ENCODE measurements at places on chromosomes 5 and 9.

- DNase-seq, result no peak
Measured at GRCh38 chr5:142017832-142018427, 5.1 kb upstream of the GNPDA1 start.

DNA sequence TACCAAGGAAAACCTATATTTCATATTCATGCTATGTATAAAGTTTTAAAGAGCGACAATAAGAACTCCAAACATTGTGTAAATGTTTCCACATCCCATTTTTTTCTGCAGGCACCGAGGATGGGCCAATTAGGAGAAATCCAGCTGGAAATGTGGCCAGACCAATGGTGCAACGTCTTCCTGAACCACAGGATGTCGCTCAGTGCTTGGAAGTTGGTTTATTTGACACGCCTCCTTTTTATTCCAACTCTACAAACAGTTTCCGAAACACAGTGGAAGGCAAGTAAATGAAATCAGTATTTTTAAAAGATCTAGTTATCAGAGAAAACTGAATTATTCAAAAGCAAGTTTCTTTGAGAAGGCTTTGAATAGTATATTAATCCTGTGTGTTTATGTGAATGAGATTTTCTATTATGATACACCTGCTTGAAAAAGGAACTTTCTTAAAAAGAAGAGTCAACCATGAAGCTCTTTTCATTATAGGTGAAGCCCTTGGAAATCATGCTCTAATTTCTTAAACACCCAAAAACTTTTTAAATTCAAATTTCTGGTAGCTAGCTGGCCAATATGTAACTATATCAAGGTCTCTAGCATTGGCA is 9.1 kb downstream of the TYRP1 start:
- DNase-seq, result no peak

- no peak for DNase-seq
Measured at GRCh38 chr9:137880976-137881530, 3.5 kb downstream of the CACNA1B start.

DNA sequence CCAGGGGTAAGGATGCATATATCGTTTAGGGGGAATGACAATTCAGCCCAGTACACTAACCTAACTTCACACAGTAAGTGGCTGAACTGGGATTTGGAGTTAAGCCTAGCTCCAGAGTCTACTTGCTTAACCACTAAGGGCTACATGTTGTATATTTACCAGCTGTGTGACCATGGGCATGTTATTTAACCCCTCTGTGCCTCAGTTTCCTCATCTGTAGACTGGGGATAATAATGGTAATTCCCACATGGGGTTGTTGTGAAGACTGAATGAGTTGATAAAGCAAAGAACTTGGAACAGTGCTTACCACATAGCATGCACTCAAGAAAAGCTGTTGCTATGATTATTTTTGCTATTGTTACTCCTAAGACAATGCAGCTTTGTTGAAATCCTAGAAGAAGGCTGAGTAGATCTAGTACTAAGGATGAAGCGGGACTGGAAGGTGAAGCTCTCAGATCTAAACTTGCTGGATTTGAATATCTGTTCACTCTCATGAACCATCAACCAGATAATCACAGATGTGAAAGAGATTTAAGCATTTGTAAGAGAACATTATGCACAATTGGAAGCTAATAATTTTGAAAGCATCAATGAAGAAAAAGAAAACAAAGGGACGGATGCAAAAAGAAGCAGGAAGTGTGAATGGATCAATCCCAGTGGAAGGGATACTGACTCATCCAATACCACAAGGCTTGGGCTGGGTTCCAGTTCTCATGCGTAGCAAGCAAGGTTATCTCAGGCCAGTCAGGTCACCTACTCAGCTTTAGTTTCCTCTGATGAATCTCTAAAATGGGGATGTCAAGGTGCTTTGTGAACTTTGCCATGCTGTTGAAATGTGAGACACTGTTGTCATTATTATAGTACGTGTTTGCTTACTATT is 78.5 kb upstream of the TBC1D2 start:
- DNase-seq, result no peak

DNA sequence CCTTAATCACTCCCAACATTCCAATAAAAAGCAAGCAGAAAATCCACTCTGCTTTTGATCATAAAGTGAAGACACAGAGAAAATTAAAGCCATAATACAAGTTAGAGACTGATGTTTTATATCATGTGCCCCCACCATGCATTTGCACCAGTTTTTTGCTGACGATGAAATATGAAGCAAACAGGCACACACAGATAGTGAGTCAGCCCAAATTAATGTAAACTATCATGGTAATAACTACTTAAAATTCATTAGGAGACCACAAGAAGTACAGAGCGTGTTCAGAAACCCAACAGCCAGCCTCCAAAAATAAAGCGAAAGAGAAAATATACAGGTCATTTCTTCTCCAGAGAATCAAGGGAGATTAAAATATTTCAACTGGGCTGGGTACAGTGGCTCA is 46.4 kb upstream of the KDM4C start:
- DNase-seq, result no peak

GRCh38 chr5:106910486-106910885 is 760.3 kb downstream of the EFNA5 start:
- DNase-seq, result no peak

DNA sequence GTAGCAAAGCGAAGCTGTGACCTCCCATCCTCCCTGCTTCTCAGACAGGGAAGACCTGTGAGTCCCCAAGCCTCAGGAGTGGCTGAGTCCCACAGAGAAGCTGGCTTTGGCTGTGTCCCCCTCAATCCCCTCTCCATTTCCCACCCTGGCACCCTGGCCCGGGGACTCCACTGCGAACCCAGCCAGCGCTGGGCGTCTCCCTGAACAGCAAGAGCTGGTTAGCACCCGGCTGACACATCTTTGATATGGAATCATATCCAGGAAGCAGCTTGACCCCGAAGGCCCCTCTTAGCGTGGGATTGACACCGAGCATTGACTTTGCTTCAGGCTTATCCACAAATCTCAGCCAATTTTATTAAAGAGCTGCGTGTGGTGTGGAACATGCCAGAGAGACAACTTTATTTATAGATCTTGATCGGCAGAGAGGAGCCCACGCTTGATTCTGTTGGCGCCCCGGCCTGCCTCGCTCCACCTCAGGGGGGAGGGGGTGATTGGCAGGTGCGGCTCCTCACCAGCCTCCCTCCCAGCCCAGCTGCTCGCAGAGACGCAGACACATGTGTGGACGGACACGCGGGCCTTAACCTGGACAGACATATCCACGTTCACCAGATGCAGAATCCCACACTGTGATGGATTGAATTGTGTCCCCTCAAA is 120.7 kb upstream of the MVB12B start:
- DNase-seq, result no peak

DNA sequence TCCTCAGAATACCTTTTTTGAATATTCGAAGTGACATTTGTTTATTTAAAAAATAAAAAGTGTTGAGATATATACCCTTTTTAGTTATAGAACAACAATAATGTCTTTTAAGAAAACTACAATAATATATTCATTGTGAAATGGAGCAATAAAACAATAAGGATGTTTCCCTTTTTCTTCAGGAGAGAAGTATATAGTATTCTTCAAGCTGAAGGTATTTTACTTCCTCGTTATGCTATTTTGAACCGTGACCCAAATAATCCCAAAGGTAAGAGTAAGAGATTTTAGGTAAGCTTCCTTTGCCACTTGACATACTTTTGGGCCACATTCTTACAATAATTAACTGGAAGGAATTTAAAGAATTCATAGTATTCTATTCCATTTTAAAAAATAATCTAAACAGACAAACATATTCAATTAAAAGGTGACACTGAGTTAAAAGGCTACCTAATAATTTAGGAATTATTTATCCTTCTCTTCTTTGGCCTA is 18.1 kb downstream of the PPIP5K2 start:
- no peak for DNase-seq

DNA sequence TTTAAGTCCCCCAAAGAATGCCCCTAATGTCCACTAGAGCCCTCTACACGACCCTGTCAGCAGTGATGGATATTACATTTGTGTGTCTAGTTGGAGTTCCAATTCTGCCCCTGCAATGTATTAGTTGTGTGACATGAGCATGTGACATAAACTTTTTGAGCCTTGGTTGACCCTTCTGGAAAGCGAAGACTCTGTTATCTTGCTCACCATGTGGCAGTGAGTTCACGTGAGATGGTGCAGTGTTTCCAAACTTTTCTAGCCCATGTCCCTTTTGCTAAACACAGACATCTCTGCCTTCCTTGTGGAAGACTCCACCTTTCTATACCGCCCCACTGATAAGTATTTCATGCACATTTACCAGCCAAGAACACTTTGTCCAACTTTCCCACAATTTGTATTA is 87.0 kb upstream of the BOD1 start:
- no peak for DNase-seq

DNA sequence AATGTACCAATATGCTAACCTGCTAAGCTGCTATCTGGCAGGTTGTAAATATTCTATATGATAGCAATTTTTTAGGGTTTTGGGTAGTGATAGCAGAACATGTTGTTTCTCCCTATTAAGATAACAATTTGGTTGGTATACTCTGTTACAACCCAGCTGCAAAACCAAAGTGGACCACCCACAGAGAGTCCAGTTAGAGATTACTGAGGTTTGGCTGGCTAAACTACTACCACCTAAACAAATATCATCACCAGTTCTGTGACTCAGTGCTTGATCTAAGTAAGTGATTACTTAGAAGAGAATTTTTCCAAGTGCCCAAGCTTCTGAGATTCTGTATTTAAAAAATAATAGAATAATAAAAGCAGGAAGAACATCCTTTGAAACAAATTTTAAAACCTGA is 72.3 kb downstream of the XRCC4 start:
- DNase-seq, result no peak

- DNase-seq, result no peak
Measured at GRCh38 chr9:9257999-9258498, 1354.8 kb downstream of the PTPRD start.

- no peak for DNase-seq
Measured at GRCh38 chr5:170273968-170274710, 23.4 kb downstream of the LCP2 start.

DNA sequence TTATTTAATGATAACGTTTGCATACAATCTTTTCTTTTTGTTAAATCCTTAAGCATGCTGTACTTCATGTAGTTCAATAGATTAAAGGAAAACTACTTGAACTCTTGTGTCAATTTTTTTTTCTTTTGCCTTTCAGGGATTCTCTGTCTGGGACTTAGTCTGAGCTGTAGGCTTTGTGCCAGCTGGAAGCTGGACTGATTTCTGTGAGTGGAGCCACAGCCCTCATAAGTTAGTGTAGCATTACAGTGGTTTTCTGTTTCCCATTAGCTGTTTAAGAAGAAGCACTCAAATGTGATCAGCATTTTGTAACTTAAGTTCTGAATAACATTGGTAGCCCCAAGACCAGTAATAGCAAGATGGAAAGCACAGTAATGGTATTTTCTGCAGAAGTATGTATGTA is 330.6 kb upstream of the MEF2C start:
- DNase-seq, result no peak

- DNase-seq, result no peak
Measured at GRCh38 chr5:180816608-180817534, 14.3 kb upstream of the MGAT1 start.

- no peak for DNase-seq
Measured at GRCh38 chr5:9894571-9895301, 264.6 kb upstream of the TAS2R1 start.

GRCh38 chr5:102713682-102714231 is 41.3 kb upstream of the PAM start:
- DNase-seq, result no peak

DNA sequence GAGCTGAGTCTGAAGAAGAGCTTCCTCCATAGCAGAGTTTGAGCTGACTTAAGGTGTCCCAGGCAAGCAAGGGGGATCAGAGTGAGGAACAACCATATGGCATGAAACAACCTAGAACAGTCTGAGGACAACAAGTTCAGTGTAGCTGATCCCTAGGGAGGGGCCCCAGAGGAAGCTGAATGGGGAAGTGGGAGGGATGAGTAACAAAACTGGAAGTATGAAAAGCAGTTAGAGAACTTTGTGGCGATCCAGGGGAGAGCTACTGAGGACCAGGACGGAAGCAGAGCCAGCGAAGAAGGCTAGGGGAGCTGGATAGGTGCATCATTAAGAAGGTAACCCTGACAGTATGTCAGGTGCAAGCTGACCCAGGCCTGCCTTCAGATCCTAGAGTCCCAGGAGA is 580.8 kb downstream of the BNC2 start:
- DNase-seq, result no peak

DNA sequence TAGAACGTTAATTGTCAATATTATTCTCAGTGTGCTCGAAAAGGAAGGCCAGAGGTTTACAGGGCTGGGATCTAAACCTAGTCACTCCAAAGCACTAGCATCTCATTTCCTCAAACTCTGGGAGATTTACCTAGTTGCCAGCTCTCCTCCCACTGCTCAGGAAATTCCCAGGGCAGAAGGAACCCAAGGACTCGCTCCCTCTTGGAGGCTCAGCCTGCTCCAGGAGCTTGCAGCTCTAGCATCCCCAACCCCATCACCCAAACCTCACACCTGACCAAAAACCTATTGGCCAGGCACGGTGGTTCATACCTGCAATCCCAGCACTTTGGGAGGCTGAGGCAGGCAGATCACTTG is 26.0 kb downstream of the SERINC5 start:
- DNase-seq, result no peak

DNA sequence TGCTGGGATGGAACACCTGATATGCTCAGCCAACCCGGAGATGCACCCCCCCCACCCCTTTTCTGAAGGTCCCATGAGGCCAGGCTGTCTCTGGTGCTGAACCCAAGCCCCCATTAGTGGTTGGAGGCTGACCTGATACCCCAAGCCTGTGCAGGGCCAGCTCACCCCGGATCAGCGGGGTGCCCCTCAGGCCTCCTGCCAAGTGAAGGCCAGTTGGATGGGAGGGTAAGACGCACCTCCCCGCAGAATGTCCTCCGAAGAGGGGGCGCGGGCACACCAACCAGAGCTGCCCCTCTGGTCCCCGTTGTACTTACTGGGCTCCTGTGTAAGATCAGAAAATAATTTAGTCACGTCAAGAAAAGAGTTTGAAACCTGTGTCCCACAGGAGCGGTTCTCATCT is 76.8 kb upstream of the OTULINL start:
- no peak for DNase-seq

GRCh38 chr9:35847792-35848572 is 19.0 kb downstream of the TMEM8B start:
- no peak for DNase-seq

DNA sequence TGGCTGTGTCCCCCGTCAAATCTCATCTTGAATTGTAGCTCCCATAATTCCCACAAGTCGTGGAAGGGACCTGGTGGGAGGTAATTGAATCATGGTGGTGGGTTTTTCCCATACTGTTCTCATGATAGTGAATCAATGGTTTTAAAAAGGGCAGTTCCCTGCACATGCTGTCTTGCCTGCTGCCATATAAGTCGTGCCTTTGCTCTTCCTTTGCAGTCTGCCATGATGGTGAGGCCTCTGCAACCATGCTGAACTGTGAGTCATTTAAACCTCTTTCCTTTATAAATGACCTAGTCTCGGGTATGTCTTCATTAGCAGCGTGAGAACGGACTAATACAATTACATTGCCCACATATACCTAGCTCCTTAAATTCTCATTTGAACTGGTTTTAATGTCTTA is 353.0 kb upstream of the KLF4 start:
- DNase-seq, result no peak

- no peak for DNase-seq
Measured at GRCh38 chr5:127997201-127997704, 86.3 kb upstream of the SLC12A2 start.

All from stimulated activated CD4-positive, alpha-beta T cell treated with anti-CD3 and anti-CD28 coated beads, Interleukin-15, amount 100 ng/mL, for 1 hour (primary cell).